Brain pericyte (primary cell): ENCODE measurements at places on chromosomes 13 and 19.
A peak's percentile ranks its signal among the peaks of the same experiment; 100 is the strongest.

GRCh38 chr13:45276913-45277312 is 64.1 kb downstream of the TPT1 start:
- no peak for DNase-seq

DNA sequence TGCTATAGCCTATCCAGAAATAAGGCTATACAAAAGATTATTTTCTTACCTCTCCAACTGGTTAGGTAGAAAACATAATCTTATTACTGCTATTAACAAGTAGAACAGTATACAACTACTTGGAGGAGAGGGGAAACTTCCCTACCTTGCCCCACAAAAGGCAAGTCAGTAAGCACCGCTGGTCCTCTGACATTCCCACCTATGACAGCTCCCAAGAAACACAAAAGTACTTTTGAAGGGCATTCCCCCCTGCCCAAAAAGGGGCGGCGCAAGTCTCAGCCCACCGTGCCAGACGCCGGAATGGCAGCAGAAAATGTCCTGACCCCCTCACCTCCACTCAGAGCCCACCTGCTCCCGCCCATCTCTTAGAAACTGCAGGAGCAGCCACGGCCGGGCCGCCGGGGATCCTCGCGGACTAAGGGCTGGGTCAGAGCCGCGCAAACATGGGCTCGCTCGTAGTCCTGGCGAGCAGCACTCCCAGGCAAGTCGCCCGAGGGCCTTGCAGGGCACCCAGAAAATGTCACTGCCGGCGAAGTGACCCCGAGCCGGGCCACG is 437 bp downstream of the SUCLA2 start:
- DNase-seq: no peak

- no peak for DNase-seq
These were observed 103.8 kb downstream of the TNFRSF19 start for GRCh38 chr13:23673867-23674605.

DNA sequence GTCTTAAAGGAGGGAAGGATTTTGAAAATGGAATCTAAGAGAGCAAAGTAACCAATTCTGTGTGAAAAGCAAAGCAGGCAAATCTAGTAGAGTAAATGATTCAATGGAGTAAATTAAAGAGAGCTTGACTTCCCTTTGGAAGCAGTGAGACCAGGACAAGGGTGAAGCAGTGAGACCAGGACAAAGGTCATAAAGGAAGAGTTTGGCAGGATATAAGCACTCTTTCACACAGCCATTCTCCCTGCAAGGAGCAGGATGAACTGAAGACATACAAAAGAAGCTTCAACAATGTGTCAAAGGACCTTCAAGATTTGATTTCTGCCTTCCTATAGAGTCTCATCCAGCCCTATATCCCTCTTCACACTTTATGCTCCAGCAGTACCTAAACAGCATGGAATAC is 123.8 kb downstream of the ENOX1 start:
- no peak for DNase-seq

DNA sequence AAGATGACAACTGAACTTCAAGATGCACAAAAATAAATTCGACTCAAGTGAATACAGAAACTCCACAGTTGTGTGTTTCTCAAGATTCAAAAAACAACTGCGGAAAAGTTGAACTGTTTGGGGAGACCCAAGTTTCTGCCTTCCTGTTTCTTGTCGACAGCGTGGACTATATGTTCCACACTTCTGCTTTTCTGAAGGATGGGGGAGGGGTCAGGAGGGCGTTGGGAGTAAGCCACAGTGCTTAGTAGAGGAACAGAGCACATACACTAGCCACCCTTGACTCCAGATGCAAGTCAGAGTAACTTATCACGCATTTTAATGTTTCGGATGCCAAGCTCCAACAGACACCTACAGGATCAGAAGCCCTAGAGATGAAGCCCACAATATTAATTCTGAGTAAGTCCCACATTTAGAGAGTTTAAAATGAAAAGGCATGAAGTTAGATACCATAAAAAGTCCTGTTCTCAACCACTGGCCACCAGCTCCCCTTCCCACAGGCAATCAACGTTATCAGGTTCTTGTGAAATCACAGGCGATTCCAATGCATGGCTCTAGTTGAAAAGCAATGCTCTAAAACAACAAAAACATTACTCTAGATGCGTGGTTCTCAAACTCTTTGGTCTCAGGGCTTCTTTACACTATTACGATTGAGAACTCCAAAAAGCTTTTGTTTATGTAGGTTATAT is 4.2 kb downstream of the TUBGCP3 start:
- DNase-seq: no peak

DNA sequence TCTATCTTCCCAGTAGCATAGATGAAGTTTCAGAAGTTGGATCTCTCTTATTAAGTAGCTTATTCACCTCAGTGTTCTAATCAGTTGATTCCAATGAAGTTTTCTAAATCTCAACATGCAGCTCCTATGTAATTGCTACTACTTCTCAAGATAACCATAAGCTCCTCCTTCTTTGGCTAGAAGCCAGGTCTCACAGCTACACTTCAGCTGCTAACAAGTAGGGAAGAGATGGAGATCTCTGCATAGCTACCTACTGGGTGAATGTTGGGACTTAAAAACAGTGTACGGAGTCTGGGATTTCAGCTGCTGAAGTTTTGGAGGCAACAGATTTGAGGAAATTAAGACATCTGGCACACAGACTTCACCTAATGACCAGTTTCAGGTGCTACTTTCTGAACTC is 661.0 kb downstream of the SLITRK1 start:
- DNase-seq: no peak

GRCh38 chr19:44924243-44924725 is 9.9 kb downstream of the APOC1 start:
- no peak for DNase-seq

DNA sequence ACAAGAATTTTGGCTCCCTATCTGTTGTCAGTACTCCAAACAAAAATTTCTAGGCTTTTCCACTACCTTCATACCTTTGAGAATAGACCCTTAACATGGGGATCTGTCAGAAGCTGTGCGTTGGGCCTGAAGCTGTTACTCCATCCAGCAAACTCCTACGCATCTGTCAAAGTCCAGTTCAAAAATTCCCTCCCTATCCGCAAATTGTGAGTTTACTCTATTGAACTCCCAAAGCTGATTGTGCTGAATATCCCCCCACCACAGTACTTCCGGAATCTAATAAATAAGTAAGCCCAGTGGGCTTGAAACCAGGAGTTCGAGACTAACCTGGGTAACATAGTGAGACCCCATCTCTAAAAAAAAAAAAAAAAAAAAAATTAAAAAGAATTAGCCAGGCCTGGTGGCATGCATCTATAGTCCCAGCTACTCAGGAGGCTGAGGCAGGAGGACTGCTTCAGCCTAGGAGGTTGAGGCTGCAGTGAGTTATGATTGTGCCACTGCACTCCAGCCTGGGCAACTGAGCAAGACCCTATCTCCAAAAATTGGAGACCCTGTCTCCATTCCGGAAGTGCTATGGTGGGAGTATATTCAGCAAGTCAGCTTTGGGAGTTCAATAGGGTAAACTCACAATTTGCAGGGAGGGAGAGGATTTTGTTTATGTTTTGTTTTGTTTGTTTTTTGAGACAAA is 930 bp upstream of the FBN3 start:
- DNase-seq: no peak

GRCh38 chr19:30784850-30785457 is 412.8 kb downstream of the ZNF536 start:
- no peak for DNase-seq

GRCh38 chr19:12930002-12930645 is 3.4 kb downstream of the FARSA start:
- no peak for DNase-seq

GRCh38 chr19:57947419-57948134 is at the start of gene ZNF256:
Gene ZNF256, minus strand, starts transcription at chr19:57947706. Its CDS starts 232 bp downstream, at chr19:57947474.
- peak; percentile 86 for DNase-seq

GRCh38 chr19:20607943-20608342 is 42.4 kb upstream of the ZNF737 start:
- DNase-seq: no peak

DNA sequence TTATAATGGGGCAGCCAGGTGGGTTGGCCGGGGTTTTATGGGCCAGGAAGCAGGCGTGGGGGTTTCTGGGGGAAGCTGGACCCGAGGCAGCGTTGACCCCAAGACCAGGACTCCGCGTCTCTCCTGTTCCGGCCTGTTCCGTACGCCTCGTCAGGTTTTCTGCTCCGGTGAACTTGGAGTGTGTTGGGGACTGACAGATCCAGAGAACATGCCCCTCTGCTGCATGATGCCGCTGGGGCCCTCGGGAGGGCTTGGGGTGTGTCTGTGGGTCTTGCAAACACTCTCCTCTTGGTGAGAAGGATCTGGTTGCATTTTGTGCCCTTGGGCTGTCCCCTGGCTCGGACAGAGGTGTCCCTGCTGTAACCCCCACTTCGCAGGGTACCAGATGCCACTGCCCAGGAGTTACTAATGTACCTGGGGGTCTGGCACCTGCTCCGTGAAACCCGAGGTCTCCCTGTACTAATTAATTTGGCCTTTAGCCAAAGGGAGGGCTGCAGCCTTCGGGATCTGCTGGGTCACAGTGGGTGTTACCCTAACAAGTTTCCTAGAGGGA is 15.6 kb downstream of the KDM4B start:
- no peak for DNase-seq

GRCh38 chr13:37685206-37685605 is 86.6 kb upstream of the POSTN start:
- no peak for DNase-seq

GRCh38 chr13:40317980-40318327 is 348.5 kb downstream of the FOXO1 start:
- no peak for DNase-seq

DNA sequence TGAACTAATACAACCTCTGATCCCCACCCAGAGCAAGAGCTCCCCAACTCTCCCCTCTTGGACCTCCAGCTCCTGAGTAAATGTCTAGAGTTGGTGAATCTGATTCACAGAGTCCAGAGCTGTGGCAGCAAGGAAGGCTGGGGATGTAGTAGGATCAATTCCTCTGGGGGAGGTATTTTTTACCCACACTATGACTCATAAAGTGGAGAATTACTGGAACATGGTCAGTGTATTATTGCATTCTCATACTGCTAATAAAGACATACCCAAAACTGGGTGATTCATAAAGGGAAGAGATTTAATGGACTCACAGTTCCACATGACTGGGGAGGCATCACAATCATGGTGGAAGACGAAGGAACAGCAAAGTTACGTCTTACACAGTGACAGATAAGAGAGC is 496.7 kb downstream of the EFNB2 start:
- DNase-seq: no peak

DNA sequence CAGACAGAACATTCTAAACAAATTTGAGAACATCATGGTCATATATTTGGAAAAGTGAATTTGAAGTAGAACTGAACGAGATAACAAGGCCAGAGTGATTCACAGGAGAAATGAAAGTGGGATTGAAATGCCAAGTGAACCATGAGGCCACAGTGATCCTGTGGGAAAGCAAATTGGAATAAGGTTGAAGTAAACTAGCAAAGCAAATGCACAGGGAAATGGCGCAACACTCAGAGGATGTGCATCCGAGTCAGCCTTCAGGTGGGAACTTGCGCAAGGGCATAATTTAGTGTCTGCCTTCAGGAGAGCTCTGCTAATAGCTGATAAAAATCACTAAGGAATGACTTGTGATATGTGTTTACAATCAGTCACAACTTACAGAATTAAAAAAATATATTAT is 696.6 kb downstream of the LIG4 start:
- DNase-seq: no peak

DNA sequence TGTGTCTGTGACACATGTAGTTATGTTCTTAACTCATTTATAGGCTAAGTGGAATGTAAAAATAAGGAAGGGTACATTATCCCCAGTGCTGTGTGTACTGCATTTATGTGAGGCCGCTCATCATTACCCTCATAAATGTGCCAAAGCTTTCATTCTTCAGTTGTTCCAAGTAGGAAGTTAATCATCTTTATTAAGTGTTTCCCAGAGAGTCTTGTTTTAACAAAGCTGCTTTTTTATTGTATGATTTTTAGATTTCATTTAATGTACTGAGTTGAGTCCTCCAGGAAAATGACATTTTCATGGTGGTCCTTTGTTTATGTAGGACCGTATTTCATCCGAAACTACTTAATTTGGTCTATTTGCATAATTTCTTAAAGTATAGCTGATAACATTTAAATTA is 379.8 kb downstream of the DLEU7 start:
- no peak for DNase-seq

DNA sequence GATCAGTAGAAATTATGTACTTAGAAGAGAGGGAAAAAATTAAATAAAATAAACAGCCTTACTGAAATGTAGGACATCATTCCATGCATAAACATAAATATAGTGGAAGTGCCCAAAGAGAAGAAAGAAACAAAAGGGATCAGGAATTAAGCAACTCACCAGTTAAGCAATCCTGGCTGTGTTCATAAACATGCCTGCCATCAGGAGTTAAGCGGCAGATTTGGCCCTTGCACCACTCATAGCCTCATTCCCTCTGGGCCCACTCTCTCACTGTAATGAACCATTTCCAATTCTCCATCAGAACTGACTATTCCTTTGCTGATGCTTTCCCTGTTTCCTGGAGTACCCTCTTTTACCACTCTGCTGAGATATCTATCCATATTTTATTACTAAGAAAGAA is 281.4 kb downstream of the LHFPL6 start:
- no peak for DNase-seq

GRCh38 chr19:3263866-3264265 is 39.4 kb downstream of the CELF5 start:
- DNase-seq: no peak

GRCh38 chr19:51364200-51365106 is 1.7 kb downstream of the ETFB start:
- no peak for DNase-seq

- DNase-seq: no peak
These were observed 130.9 kb downstream of the DIAPH3 start for GRCh38 chr13:60032851-60033250.

- no peak for DNase-seq
These were observed 60.0 kb downstream of the VWA8 start for GRCh38 chr13:41900918-41901317.

DNA sequence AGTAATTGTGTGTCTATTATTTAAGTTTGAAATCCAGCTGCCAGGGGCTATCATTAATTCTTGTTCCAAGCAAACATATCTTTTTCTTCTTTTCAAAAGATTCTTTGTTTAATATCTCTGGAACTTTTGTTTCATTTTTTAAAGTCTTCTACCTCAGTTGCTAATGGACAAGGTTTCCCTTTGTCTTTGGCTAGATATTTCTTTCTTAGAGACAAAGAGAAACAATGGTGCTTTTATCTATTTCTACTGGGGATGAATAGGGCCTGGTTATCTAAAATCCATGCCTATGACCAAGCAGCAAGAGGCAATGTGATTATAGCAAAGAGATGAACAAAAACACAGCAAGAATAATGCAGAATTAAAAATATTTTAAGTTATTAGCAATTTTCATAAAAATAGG is 661.3 kb upstream of the KLF12 start:
- no peak for DNase-seq

DNA sequence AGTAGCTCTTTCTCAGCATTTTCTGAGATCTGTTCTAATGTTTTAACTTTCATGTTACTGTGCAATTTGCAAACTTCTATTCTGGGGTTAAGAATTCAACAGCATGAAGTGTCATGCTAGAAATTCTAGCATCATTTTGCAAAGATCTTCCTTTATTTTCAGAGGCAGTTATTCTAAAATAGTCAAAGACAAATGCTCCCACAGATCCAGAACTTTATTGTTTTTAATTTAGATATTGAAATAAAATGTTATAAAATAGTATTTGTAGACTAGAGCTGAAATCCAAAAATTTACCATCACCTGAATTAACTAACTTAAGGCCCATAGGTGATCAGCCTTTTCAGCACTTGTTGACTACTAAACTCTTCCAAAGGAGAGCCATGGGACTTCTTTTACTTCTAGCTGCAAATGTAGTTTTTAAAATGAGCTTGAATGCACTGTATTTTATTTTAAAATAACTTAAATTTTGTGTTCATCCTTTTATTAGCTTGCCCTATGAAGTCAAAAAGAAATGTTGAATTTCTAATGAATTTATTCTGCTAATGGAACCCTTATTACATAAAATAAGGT is 3.2 kb downstream of the MAB21L1 start:
- no peak for DNase-seq

GRCh38 chr13:32443111-32443510 is 15.2 kb upstream of the N4BP2L1 start:
- no peak for DNase-seq
